ENCODE measurements at places on chromosomes 7 and 10.

DNA sequence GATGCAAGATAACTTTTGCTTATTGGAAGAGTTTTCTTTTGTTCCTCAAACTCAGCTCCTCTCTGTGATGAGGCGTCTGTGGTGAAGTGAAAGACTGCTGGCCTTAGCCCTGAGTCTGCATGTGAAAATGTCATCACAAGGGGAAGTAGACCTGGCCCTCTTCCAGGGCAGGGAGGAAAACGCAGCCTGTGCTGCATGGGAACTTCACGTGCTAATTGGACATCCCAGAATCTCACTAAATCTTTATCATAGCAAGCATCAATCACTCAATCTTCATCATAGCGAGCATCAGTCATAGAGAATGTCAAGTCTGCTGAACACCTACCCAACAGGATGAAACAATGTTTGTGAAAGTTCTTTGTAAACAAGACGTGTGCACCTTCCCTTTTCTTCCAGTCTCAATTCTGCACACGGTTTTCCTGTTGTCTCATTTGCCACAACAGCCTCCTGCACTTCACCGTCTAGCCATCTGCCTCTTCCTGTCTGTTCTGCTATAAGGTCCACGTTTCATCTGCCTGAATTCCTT is 314.6 kb downstream of the FRMD4A start:
- peak; percentile 68 for DNase-seq

GRCh38 chr10:59831658-59832503 is 74.5 kb downstream of the CCDC6 start:
- no peak for DNase-seq

DNA sequence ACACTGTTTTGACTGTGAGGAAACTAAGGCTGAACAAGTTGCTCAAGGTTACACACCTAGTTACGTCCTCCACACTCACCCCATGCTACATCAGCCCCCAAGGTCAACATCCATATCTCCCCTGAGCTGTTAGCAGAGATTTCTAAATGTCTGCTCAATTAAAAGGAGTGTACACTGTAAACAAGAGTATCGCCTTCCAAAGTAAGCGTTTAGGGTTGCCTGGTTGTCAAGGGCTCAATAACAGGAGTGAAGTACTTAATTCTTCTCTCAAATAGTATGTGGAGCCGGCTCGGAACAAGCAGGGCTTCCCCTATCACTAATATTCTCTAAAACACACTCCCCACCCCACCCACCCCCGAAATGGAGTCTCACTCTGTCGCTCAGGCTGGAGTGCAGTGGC is 412.8 kb upstream of the GALNT17 start:
- no peak for DNase-seq

DNA sequence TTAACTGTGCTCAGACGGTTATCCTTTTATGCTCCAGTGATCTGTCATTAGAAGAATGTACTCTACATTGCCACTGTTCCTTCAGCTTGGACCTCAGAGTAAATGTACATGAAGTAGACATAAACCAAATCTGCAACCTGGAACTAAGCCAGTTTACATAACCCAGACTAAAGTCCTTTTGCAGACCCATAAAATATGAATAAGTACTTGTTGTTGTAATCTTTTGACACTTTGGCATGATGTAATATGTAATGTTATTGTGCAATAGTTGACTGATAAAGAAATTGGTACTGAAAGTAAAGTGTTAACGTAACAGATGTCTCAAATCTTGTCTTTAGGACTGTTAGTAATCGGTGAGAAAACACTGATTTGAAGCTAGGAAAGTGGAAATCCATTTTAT is 115.8 kb upstream of the SORCS1 start:
- no peak for DNase-seq

DNA sequence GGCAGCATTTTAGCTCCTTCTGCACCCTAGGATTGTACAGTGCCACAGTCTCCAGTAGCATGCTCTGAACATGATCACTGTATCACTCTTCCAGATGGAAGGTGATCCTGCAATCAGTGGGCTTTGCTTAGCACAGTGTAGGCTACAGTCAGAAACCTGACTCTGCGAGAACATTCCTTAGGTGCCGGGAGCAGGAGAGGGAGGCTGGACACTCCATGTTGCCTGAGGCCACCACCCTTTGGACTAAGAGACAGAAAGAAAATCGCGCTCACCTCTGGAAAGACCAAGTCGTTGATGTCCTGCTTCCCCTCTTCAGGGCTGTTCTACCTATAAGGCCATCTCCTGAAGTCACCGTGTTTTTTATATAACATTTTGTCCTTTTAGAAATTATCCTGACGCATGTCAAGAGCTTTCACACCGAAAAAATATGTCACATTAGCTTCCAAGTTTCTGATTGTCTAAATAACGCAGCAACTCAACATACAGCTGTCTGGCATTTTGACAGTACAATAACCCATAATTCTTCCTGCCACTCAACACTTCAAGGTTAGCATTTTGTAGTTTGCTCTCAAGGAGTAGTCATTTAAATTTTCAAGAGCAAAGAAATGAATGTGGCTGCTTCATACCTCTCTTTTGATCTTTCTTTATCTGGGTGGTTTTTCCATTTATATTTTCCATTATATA is 563.1 kb downstream of the LRMDA start:
- no peak for DNase-seq
